ENCODE measurements at places on chromosomes 3 and 15.

- no peak for DNase-seq
Measured at GRCh38 chr3:96538186-96538585, 276.2 kb upstream of the EPHA6 start.

GRCh38 chr3:109211941-109212340, 75.4 kb downstream of the C3orf85 start:
- no peak for DNase-seq

- DNase-seq: peak; percentile 71
Measured at GRCh38 chr15:39786447-39787056, 3.9 kb upstream of the FSIP1 start.

GRCh38 chr3:134081211-134081610, 51.5 kb upstream of the SLCO2A1 start:
- no peak for DNase-seq

DNA sequence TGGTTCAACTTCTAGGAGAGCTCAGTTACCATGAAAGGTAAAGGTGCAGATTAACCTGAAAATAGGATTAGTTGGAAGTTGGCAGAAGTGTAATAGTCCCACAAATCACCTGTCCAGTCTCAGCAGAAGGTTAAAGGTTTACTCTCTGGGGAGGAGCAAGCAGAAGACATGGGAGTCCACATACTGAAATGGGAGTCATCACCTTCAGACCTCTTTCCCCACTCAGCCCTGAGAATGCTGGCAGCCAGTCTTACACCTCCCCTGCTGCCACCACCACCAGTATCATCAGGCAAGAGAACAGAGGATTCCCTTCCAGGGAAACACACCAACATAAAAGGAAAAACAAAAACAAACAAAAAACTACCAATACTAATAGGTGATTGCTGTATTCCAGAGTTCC, 13.8 kb upstream of the PLA2G4D start:
- DNase-seq: no peak

DNA sequence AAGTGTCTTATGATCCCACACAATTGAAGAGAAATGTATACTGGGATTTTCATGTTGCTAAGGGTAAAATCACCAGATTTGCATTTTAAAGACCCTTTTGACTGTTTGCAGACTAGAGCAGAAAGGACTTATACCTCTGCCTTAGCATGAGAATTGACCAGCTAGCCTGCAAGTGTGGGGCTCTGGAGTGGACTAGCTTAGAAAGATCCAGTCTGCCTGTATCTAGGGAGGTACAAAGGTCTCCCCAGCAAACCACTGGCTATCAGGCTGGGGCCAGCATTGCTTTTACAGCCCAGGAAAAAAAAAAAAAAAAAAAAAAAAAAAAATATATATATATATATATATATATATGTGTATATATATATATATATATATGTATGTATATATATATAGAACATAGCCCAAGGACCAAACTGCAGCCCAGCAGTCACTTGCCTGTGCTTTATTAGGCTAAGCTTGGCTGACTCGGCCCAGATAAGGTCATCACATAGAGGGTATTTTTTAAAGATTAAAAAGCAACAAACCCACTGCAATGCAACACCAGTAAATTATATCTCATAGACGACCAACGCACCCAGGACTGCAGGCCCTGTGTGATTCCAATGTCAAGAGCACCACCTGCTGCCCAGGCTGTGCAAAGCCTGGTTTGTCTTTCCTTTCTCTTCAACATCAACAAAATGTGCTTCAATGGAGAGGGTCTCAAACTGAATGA, 63.7 kb downstream of the DCLK3 start:
- peak; percentile 81 for DNase-seq

GRCh38 chr15:83115831-83116565, 8.6 kb downstream of the TM6SF1 start:
- DNase-seq: no peak

- no peak for DNase-seq
Measured at GRCh38 chr3:53274938-53275605, 19.2 kb upstream of the TKT start.
